AG09319 (cell line): ENCODE measurements at places on chromosomes 1 and 21.
A peak's percentile ranks its signal among the peaks of the same experiment; 100 is the strongest.

GRCh38 chr1:20029178-20029912, 40.6 kb upstream of the PLA2G5 start:
- no peak for DNase-seq

DNA sequence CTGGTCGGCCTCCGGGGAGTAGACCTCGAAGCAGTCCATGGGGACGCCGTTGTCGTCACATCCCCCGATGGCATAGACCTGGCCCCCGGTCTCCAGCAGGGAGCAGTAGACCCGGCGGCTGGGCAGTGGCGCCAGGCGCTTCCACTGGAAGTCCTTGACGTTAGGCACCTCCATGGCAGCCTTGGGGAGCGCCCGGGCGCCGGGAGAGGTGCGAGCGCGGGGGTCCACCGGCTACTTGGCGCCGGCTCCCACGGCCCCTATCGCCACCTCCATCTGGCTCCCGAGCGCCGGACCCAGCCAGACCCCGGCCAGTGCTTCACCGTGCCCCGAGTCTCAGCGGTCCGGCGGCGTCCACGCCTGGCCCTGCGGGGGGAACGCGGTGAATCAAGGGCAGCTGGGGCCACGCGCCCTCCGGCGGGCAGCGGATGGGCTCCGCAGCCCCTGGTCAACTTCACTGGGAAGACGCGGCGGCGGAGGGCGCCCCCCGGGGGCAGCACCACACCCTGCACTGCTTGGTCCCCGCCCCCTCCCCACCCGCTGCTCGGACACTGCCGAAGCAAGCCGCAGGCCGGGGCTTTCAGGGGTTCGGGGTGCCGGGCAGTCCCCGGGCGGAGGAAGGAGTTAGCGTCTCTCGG, 13.2 kb downstream of the KLHDC8A start:
- no peak for DNase-seq

DNA sequence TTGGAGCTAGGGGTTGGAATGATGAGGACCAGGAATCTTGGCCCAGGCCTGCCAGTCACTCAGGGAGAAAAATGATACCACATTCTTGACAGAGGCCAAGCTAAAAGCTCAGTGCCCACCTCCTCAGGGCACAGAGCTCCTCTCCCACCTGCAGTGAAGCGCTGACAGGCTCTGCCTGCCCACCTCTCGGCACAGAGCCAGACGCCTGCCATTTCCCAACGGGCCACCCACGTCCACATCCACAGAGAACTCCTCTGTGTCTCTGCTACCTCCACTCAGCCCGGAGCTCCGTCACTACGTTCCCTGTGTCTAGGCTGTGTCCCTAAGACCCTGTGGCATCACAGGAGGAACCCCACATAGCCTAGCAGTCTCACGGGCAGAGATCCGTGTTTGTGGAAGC, 60.8 kb downstream of the MRPL37 start:
- DNase-seq = no peak

DNA sequence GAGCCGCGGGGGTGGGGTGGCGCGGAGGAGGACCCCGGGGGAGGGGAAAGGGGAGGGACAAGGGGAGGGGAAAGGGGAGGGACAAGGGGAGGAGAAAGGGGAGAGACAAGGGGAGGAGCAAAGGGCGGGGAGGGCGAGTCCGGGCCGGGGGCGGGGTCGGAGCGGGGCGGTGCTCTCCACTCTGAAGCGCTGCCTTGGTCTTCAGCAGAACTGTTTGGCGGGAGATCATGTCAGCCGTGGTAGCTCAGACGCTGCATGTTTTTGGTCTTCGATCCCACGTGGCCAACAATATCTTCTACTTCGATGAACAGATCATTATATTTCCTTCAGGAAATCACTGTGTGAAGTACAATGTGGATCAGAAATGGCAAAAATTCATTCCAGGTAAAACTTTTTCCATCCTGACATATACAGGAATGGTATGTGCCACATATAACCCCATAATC, 420 bp downstream of the CFAP57 start:
- DNase-seq = peak; percentile 67
